ENCODE measurements at places on chromosomes 5 and 9.
A peak's percentile ranks its signal among the peaks of the same experiment; 100 is the strongest.

- no peak for DNase-seq
Measured at GRCh38 chr5:139787257-139787567, 8.4 kb upstream of the PSD2 start.

GRCh38 chr9:95494022-95494415 is 22.8 kb downstream of the PTCH1 start:
- DNase-seq = no peak

DNA sequence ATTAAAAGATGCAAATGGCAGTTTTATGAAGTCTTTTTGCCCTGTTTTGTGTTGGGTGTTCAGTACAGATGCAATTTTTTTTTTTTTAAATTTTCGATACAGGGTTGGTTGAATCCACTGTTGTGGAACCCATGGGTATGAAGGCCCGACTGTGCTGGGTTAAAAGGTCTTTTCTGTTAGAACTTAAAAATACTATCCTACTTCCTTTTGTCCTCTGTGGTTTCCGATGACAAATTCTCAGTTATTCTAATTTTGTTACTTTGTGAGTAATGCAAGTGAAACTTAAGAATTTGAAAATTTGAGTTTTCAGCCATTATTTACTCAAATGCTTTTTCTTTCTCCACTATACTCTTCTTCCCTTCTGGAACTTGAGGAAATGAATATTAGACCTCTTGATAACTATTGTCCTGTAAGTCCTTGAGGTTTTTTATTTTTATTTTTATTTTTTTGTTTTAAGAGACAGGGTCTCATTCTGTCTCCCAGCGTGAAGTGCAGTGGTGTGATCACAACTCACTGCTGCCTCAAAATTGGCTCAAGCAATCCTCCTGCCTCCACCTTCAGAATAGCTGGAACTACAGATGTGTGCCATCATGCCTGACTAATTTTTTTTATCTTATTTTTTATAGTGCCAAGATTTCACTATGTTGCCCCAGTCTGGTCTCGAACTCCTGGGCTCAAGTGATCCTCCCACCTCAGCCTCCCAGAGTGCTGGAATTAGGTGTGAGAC is 67.5 kb downstream of the ZCCHC7 start:
- DNase-seq = no peak

- peak; percentile 27 for DNase-seq
Measured at GRCh38 chr9:137156567-137157375, 13.1 kb downstream of the LRRC26 start.

DNA sequence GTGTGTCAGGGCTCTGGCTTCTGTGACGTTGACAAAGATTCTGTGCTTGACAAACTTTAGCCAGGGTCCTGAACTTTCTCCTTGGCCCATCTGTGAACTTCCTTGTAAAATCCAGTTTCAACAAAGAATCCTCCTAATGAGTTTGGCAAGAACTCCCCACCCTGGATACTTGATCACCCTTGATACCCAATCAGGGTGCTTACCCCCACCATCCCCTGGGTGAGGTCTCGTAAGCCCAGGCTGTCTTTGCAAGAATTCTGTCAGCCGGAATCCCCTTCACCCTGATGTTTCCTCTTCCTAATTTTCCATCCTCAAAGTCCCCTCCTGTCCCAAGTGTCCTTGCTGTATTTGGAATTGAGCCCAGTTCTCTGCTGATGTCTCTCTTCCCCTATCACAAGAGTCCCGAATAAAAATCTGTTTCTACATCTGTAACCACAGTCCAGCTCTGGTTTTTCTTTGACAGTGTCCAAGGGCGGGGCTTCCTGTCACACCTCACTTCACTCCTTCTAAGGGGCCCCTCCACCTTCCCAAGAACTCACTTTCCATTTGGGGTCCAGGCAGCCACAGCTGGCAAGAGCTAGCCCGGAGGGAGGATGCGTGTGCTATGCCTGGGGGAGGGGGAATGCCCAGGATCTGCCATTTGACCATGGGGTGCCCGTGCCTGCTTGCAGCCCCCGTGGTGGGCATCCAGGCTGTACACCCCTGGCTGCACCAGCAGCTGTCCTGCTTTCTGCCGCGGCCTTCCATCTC is 2.7 kb upstream of the CARD19 start:
- no peak for DNase-seq

- DNase-seq = no peak
Measured at GRCh38 chr9:130756455-130757152, 63.0 kb downstream of the EXOSC2 start.

- DNase-seq = no peak
Measured at GRCh38 chr5:111043712-111044506, 27.6 kb upstream of the TSLP start.

DNA sequence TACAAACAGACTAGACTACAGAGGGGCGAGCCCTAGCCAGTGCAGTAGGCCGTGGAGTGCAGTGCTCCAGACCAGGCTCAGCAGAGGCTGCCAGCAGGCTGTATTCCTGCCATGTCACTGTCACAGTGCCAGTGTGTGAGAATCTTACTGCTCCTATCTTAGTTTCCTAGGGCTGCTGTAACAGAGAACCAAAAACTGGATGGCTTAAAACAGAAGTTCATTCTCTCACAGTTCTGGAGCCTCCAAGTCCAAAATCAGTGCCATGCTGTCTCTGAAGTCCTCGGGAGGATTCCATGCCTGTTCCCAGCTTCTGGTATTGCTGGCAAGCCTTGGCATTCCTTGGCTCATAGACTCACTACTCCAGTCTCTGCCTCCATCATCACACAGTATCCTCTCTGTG is 75.0 kb upstream of the SAP30L start:
- no peak for DNase-seq

GRCh38 chr5:127009784-127010183 is 20.6 kb downstream of the MARCHF3 start:
- no peak for DNase-seq

DNA sequence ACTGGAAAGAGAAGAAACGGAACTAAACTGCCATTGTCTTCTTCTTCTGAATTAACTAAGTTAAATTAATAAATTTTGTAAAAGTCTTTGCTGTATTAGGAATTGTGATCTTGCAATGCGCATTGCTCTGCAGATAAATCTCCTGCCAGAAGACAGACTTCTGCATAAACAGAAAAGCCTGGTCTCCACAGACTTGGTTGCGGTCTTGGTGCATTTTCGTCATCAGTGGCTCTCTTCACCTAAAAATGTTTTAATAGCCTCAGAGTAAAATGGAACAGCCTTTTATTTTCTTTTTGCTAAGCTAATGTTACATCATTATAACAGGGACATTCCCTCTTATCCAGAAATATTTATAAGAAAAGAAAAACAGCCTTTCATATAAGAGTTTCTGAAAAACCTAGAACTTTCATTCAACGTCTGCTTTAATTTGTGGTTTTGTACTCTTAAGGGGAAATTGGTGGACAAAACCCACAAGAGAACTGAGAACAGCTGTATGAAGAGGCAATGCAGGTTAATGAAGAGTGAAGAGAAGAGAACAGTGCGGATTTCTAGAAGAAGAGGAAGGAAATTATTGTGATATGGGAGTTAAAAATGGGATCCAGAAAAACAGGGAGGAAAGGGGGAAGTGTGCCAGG is 10.1 kb downstream of the IFNA5 start:
- DNase-seq = no peak

GRCh38 chr5:112554101-112554977 is 135.3 kb upstream of the EPB41L4A start:
- no peak for DNase-seq

DNA sequence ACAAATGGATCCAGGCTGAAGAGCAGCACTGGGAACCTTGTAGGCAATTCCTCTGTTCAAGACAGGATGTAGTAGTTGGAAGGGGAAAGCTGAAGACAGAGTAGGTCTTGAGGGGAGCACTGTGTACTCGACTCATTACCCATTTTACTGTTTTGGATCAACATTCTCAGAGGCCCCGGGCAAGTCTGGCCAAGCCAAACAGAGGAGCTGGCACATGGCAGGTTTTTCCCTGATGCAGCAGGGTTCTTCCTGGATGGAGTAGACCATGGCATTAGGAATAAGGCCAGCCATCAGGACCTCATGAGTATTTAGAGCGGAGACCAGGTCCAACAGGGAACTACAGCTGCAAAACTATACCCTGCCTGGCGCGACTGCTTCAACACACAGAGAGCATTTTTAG is 4.4 kb downstream of the SVEP1 start:
- no peak for DNase-seq

DNA sequence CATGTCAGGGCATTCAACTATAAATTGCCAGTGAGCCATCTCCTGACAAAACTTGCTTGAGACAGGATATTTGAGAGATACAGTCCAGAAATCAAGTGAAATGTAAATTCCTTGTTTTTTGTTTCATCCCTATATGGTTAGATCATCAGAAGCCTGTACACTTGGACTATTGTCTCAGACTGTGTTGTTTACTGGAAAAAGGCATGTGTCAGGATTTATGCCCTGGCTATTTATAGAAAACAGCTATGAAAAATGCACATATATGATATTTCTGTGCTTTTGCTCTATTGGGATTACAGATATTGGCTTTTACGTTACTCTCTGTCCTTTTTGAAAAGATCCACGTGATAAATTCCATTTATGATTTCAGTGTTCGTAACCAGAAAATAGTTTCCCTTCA is 44.2 kb downstream of the IL31RA start:
- DNase-seq = no peak

DNA sequence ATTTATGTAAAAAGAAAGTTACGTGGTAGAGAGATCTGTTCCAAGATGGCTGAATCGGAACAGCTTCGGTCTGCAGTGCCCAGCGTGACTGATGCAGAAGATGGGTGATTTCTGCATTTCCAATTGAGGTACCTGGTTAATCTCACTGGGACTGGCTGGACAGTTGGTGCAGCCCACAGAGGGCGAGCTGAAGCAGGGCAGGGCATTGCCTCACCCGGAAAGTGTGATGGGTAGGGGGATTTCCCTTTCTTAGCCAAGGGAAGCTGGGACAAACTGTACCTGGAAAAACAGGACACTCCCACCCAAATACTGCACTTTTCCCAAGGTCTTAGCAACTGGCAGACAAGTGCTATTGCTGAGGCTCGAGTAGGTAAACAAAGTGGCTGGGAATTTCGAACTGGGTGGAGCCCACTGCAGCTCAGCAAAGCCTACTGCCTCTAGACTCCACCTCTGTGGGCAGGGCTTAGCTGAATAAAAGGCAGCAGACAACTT is 13.1 kb upstream of the HSD17B4 start:
- no peak for DNase-seq

GRCh38 chr9:105842023-105842644 is 147.8 kb downstream of the TMEM38B start:
- peak; percentile 5 for DNase-seq

Data from stimulated activated CD4-positive, alpha-beta T cell treated with anti-CD3 and anti-CD28 coated beads, Interleukin-1b, Interleukin-23, amount 100 ng/mL, for 24 hours (primary cell).